Ascending aorta (tissue), 2 donors: ENCODE measurements at places on chromosomes 2 and 18. TPM values are rescaled to one million over a fixed set of nuclear protein-coding genes. Genes with fewer than 3 reads are reported as not detected.

SKA1 gene
- not detected for total RNA-seq

DNA sequence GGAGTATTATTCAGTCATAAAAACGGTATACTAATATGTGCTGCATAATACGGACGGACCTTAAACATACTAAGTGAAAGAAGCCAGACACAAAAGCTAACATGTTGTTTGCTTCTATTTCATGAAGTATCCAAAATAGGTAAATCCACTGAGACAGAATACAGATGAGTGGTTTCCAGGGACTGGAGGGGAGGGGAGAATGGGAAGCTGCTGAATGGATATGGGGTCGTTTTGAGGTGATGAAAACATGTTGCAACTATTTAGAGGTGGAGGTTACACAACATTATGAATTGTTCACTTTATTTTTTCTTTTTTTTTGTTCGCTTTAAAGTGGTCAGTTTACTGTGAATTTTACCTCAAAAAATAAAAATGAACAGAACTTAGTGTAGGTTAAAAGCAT lies 52.9 kb downstream of the RAB10 start:
- no peak for DNase-seq

DNA sequence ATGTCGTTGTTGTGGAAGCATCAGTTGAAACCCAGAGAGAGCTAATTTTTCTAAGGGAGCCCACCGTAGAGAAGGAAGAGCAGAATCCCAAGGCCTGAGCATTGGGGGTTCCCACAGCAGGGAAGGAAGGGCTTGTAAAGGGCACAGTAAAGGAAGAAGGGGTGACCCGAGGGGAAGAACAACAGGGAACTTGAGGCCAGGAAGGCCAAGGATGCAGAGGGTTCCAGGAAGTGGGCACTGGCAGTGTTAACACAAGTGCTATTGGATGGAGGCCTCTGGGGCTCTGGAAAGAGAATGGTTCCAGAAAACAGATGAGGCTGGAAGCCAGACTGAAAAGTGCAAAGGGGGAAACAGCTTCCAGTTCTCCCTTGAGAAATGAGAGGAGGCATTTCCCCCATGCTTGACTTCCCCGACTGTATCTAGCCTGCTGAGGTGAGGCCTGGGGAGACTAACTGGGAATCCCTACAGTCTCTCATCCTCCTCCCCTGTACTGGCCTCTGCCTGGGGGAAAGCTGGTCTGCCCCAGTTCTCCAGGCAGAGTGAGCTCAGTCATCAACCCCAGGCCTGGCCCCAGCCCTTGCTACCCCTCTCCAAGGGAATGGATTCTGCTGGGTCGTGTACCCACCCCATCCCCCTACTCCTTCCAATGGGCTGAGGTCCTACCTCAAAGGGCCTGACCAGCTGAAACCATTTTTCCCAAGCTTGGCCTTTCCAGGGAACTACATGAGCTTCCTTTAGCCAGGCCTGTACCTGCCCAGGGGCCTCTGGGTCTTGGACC lies 43.2 kb upstream of the MRPL33 start:
- no peak for DNase-seq

DNA sequence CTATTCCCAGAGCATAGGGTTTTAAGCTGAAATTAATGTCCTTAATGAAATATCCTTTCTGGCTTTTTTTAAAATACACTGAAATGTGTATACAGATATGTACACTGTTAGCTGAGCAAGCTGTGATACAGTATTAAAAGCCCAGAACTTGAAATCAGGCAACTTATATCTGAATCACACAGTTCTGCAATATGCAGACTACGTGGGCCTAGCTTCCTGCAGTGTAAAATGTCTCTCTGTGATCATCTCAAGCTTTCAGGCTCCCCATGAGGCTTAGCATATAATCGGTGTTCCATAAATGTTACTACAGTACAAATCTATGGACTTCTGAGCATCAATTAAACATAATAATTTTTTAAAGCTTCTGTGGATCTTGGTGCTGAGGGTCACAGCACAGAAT lies 8.2 kb downstream of the FBXO15 start:
- DNase-seq: no peak

- DNase-seq: no peak
Observed at GRCh38 chr2:136582628-136583205, 182.6 kb upstream of the THSD7B start.

- DNase-seq: no peak
Observed at GRCh38 chr2:166179201-166179600, 51.4 kb upstream of the SCN1A start.

DNA sequence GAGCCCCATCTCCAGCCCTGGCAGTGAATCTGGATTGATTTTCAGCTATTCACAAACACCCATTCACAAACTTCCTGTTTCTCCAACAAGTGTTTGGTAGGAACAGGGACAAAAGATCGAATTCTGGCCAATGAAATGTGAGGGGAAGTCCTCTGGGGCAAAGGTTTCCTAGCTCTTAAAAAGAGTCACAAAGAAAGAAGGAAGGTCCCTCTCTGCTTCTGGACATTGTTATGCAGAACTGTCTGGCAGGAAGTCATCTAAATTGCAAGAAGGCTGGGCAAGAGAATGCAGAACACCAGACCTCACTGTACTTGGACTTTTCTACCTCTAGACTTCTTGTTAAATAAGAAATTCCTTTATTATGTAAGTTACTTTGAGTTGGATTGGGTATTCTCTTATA lies 137.3 kb downstream of the CCDC148 start:
- no peak for DNase-seq

DNA sequence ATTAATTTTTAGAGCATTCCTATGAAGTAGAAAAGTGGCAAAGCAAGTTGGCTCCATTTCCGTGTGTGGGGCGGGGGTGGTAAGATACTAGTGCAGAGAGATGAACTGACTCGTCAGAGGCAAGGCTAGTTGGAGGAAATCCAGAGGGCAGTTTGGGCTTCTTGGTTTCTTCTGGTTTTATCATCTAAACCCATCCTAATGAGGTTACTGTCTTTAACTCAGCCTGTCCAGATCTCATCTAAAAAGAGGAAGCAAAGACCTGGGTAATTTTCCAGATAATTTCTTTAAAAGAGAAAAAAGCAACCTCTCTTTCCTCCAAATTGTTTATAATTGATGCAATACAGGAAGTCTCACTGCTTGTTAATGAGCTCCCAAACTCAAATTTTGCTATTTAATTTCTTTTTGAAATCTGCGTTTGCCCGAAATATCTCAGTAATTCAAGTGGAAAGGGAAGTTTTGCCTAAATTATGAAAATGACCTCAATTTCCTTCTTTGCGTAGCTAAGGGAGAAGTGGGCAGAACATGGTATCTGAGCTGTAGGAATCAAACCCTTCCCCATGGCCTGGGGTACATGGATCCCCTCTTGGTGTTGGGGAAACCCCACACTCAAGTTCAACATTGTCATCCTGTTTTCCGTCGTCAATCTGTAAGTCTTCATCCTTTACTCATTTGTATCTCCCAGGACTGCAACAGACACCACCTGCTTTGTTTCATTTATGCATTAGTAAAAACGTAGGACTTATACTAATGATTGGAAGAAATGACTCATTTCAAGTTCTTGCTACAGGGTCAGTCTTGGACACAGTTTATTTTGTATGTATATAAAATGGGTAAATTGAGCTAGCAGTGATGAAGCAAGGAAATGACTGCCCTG lies 89.1 kb upstream of the KLF7 start:
- no peak for DNase-seq

- DNase-seq: no peak
Observed at GRCh38 chr18:79585395-79586370, 93.9 kb upstream of the CTDP1 start.

DNA sequence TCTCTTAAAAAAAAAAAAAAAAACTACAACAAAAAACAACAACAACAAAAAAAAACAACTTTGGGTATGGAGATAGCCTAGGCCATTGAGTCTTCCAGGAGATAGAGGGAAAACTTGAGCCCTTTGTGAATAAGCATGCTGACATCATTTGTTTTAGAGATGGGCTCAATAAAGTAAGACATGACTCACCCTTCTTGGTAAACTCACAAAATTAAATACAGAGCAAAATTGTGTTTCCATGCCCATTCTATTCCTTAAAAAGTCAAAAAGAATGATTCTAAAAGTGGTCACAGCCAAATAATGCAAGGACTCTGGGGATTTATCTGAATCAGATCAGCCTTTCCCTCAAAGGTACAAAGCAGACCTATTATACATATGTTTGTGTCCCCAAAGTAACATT lies 117.4 kb downstream of the ETAA1 start:
- DNase-seq: no peak

DNA sequence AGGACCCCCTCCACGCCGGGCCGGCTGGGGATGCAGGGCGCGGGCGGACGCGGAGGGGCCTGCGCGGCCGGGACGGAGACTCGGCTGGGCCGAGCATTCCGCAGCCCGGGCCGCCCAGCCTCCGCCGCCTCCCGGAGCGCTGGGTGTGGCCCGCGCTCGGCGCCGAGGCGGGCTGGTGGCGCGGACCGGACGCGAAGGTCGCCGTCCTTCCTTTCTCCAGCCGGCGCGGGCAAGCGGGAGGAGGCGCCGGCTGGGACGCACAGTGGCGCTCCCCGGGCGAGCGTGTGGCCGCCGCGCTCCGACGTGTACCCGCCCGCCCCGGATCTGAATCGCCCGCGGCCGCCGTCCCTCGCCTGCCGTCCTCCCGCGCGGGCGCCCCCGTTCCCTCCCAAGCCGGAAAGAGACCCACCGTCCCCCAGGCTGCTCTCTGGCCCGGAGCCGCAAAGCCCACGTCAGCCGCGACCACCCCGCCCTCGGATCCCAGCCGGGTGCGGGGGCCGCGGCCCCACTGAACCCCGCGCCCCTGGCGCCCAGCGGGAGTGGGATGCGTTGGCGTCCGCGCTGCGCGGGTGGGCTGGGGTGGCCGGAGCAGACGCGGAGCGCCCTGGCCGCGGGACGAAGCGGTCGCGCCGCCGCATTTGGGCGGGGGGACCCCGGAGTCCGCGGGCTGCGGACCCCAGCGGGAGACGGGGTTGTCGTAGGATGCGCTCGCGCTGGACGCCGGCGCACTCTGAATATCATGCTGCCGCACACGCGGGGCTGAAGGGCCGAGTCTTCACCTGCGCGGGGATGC lies 634 bp downstream of the SPATS2L start:
- DNase-seq: no peak

- DNase-seq: peak; percentile 93
Observed at GRCh38 chr2:217899231-217900009, 103.4 kb downstream of the TNS1 start.

DNA sequence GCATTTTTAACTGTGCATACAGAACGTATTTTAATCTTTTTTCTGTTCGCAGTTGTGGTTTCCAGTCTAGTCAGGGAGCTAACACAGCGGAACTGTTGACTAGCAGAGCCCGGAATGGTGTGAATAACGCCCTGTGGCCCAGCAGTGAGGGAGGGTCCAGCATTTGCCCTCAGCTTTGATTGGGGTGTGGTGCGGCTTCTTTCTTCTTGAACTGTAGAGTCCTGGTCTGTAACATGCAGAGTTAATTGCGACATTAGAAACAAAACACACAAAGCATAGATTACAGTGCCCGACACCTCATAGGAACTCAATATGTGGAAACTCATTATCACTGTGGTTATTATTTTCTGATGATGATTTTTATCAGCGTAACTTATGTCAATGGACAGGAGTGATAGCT lies 253.6 kb downstream of the SOX11 start:
- no peak for DNase-seq
